ENCODE measurements at places on chromosomes 6 and 20. TPM values are rescaled to one million over a fixed set of nuclear protein-coding genes. Genes with fewer than 3 reads are reported as not detected.

POU5F1 gene
- 1.9 TPM for total RNA-seq

XKR7 gene
- not detected for total RNA-seq

TMEM170B gene
- 10.1 TPM for total RNA-seq

JAG1 gene
- total RNA-seq: 31.2 TPM

CFAP61 gene
- 4.0 TPM for total RNA-seq

GRCh38 chr6:154277629-154278017 is 79.0 kb downstream of the IPCEF1 start:
- no peak overlapping the region for H3K4me3 ChIP-seq
- H3K27me3 ChIP-seq: no peaks in the 10 kb centered on the region
- no peaks in the 10 kb centered on the region for H3K36me3 ChIP-seq
- H3K4me1 ChIP-seq: no peaks in the 10 kb centered on the region
- no peak overlapping the region for H3K27ac ChIP-seq
- DNase-seq: no peak

DNA sequence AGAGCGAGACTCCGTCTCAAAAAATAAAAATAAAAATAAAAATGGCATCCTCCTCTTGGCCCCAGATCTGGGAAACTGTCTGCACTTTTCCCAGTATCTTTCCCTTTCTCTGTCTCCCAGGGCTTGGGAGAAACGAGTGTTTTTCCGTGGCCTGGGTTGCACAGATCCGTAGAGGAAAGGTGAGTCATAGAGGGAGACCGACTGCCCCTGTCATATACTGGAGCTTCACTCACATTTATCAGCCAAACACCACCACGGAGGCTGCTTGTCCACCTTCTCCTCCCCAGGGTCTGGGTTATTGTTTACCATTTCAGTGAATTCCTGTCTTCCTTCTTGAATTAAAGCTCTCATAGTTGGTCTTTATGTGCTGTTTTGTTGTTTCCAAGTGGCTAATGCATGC is 31.9 kb upstream of the EIF2S2 start:
- H3K4me1 ChIP-seq: no peaks in the 10 kb centered on the region
- H3K27ac ChIP-seq: no peak overlapping the region
- H3K36me3 ChIP-seq: no peaks in the 10 kb centered on the region
- H3K27me3 ChIP-seq: no peaks in the 10 kb centered on the region

GRCh38 chr20:36974660-36975059 is 23.2 kb upstream of the SAMHD1 start:
- no peak overlapping the region for H3K27ac ChIP-seq
- DNase-seq: no peak
- no peaks in the 10 kb centered on the region for H3K27me3 ChIP-seq
- no peak overlapping the region for H3K4me3 ChIP-seq

GRCh38 chr6:44230034-44230675 is 6.8 kb downstream of the SLC29A1 start:
- no peaks in the 10 kb centered on the region for H3K27me3 ChIP-seq
- peaks cover 7% of the 10 kb centered on the region for H3K4me1 ChIP-seq
- no peak overlapping the region for H3K27ac ChIP-seq

DNA sequence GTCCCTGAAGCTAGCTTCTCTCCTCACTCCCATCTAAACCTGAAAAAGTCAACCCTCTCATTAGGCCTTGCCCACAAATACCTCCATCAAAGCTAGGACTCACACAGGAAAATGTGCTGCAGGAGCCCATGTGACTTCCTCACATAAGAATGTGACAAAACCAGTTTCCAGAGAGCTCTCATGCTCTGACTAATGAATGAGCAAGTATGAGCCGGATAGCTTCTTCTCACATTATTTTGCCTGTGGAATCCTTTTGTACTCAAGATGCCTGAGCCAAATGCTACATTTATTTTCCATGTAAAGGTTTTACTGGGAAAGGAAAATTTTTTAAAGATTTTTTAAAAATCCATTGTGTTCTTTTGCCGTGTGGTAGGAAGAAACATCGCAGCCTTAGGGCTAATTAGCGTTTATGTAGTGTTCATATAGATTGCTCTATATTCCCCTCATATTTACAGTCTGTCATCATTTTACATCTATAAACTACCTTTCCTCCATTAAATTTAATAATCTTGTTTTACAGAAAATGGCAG is 68.6 kb upstream of the CCN6 start:
- peak overlapping the region; percentile 57 for H3K27ac ChIP-seq
- H3K27me3 ChIP-seq: no peaks in the 10 kb centered on the region
- H3K4me3 ChIP-seq: no peak overlapping the region
- DNase-seq: no peak

GRCh38 chr6:106165885-106166485 is 79.8 kb downstream of the PRDM1 start:
- no peak overlapping the region for H3K4me3 ChIP-seq
- DNase-seq: no peak
- no peaks in the 10 kb centered on the region for H3K27me3 ChIP-seq

Data from left lung (tissue), 14 donors.